ENCODE measurements at places on chromosomes 6 and 20.

GRCh38 chr6:12873691-12874090 lies 157.1 kb downstream of the PHACTR1 start:
- peak; percentile 28 for DNase-seq

DNA sequence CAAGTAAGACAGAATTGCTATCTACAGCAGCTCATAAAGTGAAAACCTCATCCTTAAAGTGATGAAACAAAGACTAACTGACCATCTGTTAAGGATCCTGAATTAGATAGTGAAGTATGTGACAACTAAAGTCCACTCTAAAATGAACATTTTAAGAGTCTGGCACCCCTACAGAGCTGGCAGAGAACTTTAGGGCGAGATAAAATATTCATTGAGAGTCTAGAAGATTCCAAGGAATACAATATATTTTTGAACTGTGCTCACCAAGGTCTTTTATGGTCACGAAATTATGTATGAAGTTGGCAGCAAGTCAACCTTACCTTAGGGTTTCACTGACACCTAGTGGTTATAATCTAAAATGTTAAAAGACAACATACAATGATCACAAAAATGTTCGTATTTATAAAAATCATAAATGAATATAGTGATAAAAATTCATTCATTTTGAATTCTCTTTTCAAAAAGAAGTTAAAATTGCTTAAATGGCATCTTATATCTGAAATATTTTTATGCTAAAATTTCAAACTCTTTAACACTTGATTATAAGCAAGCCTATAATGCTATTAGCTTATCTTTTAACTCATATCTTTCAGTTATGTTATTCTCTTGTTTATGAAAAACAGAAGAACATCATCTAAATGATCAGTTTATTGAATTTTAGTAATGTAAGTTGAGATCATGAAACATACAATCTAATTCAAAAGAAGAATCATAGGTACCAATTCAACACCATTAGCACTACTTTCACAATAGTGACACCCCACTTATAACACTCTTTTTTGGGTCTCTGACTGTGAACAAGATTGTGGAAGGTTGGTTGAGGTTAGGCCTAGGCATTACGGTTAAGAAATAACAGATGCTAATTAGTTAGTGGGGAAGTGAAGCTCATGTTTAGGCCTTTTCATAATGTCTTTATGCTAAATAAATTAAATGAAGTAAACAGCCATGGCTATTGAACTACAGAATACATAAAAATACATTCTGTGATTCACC lies 27.5 kb downstream of the RSPH3 start:
- DNase-seq: peak; percentile 21

- DNase-seq: no peak
Observed at GRCh38 chr6:81486234-81486633, 266.2 kb downstream of the TENT5A start.

GRCh38 chr20:25364180-25364788 lies 26.4 kb downstream of the ABHD12 start:
- no peak for DNase-seq

DNA sequence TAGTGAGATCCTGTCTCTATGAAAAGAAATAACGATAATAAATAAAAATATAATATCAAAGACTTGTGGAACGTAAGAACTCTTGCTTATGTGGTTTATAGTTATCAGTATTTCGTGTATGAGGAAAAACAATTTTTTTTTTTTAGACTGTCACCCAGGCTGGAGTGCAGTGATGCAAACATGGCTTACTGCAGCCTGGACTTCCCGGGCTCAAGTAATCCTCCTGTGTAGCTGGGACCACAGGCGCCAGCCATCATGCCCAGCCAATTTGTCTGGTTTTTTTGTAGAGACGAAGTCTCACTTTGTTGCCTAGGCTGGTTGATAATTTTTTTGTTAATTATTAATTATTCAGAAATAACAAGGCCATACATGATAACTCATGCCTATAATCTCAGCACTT lies 18.6 kb upstream of the CDK19 start:
- no peak for DNase-seq

DNA sequence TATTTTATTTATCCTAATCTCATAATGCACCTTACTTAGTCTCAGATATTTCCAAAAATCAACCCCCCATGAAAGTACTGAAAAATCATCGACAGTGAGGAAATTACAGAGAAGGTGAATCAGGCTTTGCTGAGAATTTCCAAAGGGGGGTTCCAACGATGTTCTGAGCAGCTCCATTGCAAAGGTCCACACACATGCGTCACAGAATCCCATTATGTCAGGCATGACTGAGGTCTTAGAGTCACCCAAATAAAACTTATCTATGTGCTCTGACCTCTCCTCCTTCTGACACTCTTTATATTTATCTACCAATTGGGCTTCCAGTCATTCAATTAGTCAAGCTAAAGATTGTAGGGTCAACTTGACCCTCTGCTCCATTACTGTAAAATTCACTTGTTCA lies 12.7 kb upstream of the LRRN4 start:
- no peak for DNase-seq

GRCh38 chr6:27863962-27864905 lies 48.0 kb downstream of the OR2B2 start:
- DNase-seq: no peak

GRCh38 chr20:35731862-35732643 lies 10.0 kb downstream of the RBM39 start:
- DNase-seq: no peak

- DNase-seq: no peak
Observed at GRCh38 chr6:162179196-162179951, 548.2 kb downstream of the PRKN start.

DNA sequence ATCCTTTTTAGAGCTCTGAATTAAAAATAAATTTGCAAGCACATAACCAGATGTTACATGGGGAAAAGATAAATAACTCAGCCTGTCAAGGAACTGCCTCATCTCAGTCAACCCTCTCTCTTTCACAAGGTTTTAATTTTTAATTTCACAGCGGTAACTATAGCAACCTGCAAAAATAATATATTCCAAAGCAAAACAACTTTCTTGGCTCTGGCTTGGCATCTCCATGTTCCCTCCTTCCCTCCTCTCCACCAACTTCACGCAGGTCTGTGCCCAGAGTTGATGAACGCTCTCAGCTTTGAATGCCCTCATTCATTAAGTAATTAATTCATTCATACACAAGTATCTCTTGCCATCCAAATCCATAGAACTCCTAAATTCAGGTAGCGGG lies 32.5 kb upstream of the SIRPA start:
- no peak for DNase-seq

GRCh38 chr6:48512390-48512789 lies 401.4 kb upstream of the PTCHD4 start:
- DNase-seq: no peak

DNA sequence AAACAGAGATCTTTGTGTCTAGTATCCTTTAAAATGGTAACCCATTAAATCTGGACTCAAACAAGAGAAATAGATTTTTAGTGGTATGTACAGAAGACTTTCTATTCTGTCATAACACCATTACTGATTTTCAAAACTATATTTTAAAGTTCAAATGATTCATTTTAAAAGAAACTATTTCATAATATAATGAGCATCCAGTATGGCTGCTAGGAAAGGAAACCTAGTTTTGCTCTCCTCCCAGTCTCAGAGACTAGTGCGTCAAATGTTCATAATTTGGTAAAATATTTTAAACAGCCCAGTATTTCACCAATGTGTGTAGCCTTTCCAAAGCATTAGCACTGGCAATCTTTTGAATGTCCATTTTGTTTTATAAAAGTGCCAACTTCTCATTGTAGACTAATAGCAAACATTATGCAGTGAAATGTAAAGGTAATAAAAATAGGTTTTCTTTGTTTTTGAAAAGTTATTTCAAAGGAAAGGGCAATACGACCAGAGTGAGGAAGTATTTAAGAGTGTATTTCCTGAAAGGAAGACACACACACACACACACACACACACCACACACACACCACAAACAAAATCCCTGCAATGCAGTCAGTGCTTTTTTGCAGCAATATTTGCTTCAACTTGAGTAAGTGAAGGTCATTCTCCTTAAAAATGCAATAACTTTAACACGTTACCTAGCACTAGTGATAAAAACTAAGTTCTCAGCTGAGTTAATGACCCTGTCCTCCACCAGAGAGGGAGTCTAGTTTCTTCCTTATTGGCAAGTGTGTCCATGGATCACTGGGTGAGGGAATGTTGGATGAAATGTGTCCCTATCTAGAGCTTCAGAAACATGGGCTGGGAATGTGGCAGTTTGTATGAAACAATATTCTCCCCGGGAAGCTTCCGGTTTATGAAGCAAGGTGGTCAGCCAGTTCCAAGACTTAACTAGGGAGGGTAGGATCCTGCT lies 4.6 kb downstream of the PPP1R3G start:
- DNase-seq: no peak

DNA sequence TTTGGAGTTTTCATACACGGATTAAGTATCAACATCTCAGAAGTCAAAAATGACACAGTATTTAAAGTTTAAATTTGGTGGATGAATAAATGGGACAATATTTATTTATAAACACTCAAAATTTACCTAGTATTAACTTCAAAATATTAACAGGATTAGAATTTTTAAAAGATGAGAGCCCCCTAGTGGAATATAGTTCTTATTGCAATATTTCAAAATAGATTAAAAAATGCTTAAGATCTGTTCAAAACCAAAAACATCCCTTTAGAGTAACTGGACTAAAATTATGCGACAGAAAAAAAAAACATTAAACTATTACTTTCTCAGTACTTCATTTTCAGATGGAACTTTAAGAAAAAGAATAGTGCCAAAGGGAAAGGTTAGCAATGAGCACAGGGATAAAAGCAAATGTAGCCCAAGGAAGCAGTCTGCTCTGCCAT lies 56.6 kb downstream of the SNX14 start:
- no peak for DNase-seq

GRCh38 chr6:4889701-4890100 lies 113.5 kb downstream of the CDYL start:
- DNase-seq: no peak

GRCh38 chr20:60680554-60680953 lies 571.5 kb upstream of the CDH4 start:
- DNase-seq: no peak

DNA sequence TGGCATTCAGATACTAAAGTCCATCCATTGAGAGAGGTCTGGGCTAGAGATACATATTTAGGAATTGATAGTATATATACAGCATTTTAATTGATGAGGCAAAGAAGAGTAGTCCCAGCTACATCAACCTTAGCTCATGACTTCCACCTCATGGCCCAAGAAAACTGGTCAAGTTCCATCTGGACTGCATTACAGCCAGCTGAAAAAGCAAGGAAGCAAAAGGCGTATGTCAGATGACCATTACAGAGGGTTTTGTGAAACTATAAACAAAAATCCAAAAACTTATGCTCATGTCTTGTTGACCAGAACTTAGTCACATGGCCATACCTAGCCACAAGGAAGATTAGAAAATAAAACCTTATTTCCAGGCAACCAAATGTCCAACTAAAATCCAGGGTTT lies 46.8 kb upstream of the RNF146 start:
- no peak for DNase-seq

GRCh38 chr20:57166568-57167291 lies 99.7 kb downstream of the BMP7 start:
- DNase-seq: no peak

DNA sequence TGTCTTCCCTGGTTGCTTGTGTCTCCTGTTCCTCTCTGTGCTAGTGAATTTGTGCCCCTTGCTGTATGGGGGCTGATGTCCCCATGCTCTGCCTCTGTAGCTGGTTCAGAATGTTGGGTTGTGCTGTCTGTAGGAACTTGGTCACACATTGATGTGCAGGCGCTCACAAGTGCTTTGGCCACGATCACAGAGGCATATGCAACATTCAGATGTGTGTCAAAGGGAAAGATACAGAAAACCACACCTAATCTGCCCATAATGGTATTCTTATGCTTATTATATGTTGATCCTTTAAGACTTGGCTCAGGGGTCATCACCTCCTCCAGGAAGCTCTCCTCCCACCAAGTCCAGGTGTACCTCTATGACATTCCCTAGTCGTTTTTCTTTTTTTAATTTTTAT lies 17.1 kb upstream of the DHX35 start:
- no peak for DNase-seq

DNA sequence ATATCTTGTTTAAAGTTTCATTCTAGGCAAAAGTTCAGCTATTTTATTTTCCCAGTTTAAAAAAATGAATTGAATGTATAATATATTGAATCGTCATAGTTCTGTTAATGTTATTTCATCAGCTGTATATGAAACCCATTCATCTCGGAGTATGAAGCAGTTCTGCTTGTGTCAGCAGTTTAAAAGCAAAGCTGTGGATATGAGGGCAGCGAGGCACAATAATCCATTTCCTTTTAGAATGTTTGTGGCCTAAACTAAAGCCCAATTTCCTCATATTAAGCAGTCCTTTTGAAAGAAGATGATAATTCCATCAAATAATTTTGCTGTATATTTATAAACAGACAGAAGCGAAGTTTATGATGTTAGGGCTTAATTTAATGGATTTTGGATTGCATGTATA lies 300.1 kb downstream of the SAMD5 start:
- no peak for DNase-seq

GRCh38 chr6:45681860-45682511 lies 304.3 kb upstream of the SUPT3H start:
- DNase-seq: peak; percentile 91

DNA sequence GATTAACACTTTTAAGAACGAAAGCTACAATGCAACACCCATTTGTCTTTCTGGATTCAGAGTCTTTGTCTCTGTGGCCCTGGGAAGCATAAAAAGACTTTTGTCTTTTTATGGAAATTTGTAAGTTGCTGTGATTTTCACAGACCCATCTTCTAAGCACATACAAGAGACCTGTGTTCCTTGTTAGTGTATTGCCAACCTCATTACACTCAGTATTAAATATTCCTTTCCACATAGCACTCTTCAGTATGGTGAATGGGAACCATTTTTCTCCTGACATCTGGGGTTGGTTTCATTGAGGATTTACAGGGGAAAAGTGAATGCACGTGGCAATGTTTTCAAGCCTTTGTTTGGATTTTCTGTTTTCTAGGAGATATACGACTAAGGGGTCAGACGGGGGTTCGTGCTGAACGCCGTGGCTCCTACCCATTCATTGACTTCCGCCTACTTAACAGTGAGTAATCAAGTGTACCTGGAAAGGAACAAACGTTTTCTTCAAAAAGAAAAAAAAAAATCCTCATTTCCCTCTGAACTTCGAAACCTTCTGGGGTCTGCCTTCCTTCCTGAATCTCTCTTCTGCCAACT lies 141.7 kb downstream of the MTFR2 start:
- DNase-seq: no peak

- no peak for DNase-seq
Observed at GRCh38 chr6:89862698-89863097, 31.6 kb upstream of the GJA10 start.

GRCh38 chr6:132525866-132526265 lies 12.2 kb upstream of the TAAR9 start:
- DNase-seq: no peak

Measured in H4 (cell line).